ENCODE measurements at places on chromosomes 2 and 18. TPM values are rescaled to one million over a fixed set of nuclear protein-coding genes. Genes with fewer than 3 reads are reported as not detected.

DNA sequence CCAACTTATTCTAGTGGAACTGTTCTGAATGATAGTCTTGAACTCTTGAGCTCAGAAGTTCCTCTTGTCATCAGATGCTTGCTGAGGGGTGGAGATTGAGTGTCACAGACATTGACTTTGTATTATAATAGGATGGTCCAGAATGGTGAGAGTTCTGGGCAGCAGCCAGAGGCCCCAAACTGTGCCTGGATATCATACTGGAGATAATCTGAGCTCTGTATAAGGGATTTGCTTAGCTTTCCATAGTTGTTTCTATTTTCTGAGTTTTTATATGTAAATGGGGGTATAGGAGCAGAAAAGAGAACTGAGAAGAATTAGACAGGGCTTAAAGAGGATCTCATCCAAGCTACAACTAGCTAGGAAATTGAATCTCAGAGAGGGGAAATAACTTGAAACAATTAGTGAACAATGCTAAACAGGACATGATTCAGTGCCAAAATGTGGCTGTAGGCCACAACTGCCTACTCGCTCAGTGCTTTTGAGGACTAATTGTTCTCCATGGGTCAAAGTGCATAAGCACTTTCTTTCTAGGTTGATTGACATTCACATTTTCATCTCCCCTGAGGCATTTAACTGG lies 10.1 kb upstream of the LCLAT1 start:
- DNase-seq, result no peak

Gene L3MBTL4
- 2.9 TPM for polyA plus RNA-seq

Gene CERS6
- 8.3 TPM for polyA plus RNA-seq

DNA sequence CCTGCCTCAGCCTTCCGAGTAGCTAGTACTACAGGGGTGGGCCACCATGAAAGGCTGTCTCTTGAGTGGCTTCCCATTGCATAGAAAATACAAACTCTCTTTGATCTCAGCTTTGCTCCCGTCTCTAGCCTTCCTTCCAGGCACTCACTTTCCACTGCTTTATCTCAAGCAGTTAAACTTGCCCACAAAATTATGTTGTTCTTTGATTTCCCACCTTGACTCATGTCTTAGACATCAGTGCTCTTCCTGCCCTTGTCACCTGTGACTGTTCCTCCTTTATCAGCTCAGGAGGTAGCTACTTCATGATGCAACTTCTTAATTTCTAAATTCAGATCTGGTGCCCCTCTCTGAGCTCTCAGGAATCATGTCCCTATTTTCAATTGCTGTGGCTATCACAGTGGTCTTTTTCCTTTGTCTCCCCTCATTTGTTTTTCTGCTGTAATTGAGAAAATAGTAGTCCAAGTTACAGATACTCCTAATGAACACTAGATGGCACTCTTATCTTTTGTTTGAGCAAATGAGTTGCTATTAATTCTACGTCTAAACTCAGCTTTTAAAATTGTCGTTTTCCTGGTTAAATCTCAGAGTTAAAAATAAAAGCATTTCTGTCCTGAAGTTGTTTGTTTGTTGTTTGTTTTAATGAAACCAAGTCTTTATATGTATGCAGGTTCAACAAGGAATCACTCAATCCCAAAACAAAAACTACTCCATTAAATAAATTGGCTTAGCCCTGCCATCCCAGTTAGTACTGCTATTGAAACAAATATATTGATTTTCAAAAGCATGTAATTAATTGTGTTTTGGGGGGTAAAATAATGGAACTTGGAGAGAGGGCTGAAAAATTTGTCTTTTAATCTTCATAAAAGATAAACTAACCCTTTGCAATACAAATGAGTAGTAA lies 46.9 kb upstream of the GREB1L start:
- DNase-seq, result peak; percentile 55

DNA sequence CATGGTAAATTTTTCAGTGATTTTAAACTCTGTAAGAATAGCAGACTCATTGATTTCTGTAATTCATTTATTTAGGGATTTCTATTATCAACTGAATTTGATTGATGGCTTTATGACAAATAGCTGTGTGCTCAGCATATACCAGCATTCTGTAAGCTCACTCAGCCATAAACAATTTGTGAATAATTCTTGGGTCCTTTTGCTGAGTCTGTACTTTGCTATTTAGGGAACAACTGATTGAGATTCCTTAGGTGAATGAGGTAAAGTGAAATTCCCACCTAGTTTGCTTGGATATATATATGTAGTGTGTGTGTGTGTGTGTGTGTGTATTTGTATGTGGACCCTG lies 76.7 kb upstream of the CAVIN2 start:
- no peak for DNase-seq

Gene FZD7
- 1.6 TPM for polyA plus RNA-seq

Gene C2orf78
- polyA plus RNA-seq, result not detected

DNA sequence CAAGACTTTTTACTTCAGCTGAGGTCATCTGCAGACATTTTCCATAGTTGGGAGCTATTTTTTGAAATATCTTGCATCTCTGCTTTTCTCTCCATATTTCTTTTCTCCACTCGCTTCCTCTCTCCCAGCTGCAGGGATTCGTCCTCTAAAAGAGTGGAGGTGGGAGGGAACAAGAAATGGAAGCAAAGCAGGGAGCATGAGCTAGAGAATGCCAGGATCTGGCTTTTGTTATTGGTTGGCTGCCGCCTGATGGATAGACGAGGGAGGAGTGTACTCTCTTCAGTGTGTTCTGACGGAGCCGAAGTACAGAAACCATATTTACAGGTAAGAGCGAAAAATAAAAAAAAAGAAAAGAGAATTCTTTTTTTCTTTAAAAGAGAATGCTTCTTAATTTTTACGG lies at the start of gene CSRNP3:
CSRNP3 (plus strand) TSS at position 282 of the 400 bp plus-strand sequence. CDS start 125,368 bp downstream, outside the sequence.
- DNase-seq, result peak; percentile 91
